ENCODE measurements at places on chromosomes 11 and 22.

- DNase-seq, result no peak
These were observed 6.0 kb upstream of the SLC7A4 start for GRCh38 chr22:21038405-21038804.

DNA sequence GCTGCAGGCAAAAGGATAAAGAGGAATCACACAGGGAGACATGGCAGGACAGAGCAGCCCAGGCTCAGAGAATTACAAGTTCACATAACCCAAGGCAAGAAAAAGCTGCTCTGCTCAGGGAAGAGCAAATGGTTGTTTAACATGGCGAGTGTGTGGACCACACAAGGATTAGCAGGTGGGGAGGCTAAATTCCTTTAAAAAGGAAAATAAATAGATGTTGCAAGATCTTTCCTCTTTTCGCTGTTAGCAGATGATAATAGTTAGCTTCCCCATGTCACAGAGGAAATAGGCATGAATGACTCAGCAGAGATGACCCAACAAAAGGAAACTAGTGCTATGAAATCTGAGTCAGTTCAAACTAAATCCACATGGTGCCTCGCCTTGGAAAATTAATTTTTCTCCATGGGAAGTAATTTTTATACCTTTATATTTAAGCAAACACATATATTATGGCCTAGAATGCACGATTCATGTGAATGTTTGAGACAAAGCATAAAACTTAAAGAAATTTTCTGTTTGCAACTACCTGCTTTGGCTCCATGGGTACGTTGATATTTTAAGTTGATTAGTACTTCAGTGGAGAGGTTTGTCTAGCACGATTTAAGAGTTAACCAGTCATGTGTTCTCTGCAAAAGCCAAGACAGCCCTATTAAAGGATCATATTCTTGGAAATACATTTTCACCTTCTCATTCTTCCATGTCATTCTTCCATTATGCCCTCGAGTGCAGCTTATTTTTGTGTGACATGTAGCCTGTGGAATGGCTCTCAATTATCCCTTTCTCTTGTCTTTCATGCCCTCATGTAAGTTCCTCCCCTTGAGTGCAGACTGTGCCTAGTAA lies 38.5 kb upstream of the FJX1 start:
- DNase-seq, result no peak

DNA sequence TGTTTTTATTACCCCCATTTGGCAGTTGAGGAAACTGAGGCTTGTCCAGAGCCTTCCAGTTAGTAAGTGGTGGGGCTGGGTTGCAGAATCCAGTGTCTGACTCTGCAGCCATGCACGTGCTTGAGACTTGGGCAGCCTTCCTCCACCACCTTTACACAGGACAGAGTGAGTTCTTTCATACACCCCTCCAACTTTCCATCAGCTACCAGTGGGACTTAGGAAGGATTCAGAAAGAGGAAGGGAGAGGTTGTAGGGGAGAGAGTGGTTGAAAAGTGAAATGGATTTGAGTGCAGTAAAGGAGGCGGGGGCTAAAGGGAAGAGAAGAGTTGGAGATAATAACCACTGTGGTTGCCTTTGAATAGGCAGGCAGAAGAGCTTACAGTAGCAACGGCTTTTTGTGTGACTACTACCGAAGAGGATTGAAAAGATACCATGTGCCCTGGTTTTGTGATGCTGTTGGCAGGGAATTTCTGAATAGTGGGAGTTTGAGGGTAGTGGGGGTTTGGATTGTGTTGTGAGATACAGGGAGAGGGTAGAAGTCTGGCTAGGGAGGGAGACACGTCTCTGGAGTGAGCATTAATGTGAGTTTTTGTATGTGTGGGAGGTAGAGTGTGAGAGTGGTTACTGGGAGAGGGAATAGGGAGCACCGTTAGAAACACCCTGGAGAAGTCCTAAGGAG lies 1.7 kb downstream of the UVRAG start:
- DNase-seq, result no peak

- no peak for DNase-seq
These were observed 102.9 kb downstream of the PPP6R3 start for GRCh38 chr11:68563454-68563853.

DNA sequence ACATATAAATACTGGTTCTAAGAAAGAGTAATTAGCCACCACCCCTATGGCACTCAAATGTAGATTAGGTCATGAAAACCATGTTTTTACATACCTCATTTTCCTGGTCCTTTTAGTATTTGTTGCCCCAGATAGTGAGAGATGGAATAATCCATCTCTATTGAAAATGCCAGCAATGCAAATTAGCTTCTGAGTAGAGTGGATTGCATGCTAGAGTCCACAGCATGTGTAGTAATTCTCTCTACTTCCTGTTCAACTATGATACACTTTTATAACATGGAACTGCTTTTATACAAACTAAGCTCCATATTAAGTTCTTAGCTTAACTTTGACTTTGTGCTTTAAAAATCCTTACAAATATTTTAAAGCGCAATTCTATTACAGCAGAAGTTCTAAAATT lies 73.2 kb downstream of the TRPC6 start:
- no peak for DNase-seq

All from activated T-cell treated with anti-CD3 and anti-CD28 coated beads for 1 hour (primary cell).